Mucosa of descending colon (tissue), 3 donors: ENCODE measurements at places on chromosomes 2 and 18. TPM values are rescaled to one million over a fixed set of nuclear protein-coding genes. Genes with fewer than 3 reads are reported as not detected.

SGPP2 gene
- 75.2 TPM for total RNA-seq

DNA sequence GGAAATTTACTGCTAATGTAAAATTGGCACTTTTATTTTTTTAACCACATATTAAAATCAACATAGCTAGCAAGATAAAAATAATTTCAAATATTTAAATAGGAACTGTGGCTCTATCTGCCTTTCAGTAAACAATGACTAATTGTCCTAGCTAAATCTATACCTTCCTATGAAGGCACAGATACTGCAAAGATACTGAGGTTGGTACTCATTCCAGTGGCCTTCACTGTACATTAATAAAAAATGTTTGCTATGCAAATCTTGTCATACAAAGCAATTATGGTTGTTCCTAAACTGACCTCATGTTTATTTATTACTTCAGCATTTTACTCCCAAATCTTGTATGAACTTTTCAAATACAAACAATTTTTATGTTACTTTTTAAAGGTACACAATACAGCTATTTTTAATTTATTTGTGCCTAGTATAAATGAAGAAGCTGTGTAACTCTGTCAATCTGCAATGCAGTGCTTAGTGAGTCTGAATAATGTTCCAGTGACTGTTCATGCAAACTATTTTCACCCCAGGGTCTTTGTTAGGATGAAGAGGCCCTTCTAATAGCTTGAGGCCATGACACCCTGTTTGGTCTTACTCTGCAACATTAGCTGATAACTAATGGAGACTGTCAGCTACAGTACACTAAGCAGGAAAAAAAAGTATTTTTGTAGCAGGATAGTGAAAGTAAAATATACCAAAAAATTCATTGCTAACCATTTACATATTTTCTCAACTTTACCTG, 9.3 kb upstream of the ERBB4 start:
- DNase-seq, result no peak

B3GNT2 gene
- total RNA-seq, result 30.0 TPM

SP140 gene
- total RNA-seq, result 3.1 TPM

RGPD8 gene
- total RNA-seq, result 7.5 TPM

- no peak for DNase-seq
Measured at GRCh38 chr2:198692907-198693510, 764.7 kb downstream of the SATB2 start.

DNA sequence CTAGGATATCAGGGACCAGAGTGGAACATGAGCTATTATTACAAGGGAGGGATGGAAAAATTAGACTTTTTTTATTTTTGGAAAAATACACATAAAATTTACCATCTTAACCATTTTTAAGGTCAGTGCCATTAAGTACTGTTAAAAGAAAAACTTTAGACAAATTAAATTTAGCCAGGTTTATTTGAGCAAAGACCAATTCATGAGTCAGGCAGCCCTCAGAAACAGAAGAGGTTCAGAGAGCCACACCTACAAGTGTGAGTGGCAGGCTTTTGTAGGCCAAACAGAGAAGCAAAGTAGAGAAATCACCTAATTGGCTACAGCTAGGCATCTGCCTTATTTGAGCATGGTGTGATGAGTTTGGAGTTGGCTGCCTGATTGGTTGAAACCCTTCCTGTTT, 301.3 kb upstream of the RAB12 start:
- no peak for DNase-seq

PLGLB1 gene
- 5.4 TPM for total RNA-seq

DNA sequence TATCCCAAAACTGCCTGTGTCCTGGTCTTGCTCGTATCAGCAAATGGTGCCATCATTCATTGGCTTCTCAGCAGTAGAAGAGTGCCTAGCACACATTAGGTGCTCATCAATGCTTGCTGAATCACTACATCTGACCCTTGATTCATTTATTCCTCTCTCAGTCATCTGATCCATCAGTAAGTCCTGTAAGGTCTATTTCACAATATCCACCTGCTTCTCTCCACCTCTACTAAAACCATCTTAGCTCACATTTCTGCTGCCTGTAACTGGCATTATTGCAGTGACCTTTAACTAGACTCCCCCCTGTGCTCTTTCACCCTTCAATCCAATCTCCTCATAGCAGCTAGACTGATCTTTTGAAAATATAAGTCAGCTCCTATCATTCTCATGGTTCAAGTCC, 387.6 kb upstream of the SPRED2 start:
- DNase-seq, result no peak

CYP27C1 gene
- total RNA-seq, result 0.63 TPM

GRCh38 chr2:147543056-147543455, 301.8 kb upstream of the ACVR2A start:
- DNase-seq, result no peak

SERPINB10 gene
- total RNA-seq, result not detected

GPR45 gene
- not detected for total RNA-seq

- DNase-seq, result no peak
Measured at GRCh38 chr2:213227458-213227857, 56.8 kb upstream of the SPAG16 start.

DNA sequence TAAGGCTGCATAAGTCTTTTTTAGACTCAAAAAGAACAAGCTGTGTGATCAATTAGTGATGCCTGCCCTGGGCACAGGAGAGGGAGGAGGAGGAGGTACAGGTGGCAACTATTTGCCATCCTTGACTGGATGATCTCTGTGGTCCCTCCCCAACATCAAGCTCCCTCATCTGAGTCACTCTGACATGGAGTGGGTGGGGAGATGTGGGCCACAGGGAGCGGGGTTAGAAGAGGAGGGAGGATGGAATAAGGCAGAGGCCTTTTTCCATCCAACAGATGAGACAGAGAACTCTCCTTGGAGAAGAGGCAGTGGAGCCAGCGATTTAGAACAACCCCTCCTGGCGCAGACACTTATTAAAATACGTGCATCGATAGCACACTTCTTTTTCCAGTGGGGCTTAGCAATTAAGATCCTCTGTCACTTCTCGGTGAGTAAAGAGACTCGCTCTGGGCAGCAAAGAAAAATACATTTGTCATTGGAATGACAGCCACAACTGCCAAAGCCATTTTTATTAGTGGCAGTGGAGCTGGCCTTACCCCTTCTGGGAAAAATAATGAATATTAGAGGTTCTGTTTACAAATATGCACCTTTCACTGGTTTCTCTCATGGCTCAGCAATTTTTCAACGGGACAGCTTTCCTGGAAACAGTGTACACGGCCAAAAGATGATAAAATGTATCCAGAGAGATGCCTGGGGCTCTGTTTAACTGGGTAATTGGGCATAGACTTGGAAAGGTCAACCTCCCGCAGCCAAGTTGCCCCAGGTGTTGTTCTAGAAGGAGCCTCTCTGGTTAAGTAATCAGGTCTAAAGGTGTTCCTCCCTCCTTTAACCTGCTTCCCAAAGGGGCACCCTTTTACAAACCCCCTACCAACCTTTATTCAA, 238.4 kb upstream of the CXCR4 start:
- no peak for DNase-seq

DNA sequence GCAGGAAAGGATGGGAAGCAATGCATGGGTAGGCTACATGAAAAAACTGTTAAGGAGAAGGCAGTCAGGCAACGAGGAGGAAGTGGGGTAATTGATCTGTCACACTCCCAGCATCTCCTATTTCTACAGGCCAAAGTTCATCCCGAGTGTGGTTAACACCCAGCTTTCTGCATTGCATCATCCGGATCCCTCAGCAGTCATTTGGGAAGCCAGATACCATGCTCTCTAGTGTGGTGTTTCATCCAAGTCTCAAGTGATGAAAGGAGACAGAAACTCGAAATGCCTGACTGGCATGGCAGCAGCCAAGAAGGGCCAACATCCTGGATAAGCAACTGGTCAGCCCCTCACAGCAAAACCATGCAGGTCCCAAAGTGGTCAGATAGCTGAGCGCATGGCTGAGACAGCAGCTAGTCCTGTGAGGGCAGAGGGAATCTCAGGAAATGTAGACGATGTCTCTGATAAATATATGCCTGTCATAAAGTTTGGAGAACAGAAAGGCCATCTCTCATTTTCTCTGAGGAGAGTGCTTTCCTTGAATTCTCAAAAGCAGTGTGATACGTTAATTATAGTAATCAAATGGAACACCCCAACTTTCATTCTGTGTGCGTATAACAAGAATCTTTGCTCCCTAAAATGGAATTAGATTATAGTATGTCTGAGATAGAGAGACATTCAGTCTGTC, 24.8 kb upstream of the HNRNPA3 start:
- DNase-seq, result peak; percentile 63

DNA sequence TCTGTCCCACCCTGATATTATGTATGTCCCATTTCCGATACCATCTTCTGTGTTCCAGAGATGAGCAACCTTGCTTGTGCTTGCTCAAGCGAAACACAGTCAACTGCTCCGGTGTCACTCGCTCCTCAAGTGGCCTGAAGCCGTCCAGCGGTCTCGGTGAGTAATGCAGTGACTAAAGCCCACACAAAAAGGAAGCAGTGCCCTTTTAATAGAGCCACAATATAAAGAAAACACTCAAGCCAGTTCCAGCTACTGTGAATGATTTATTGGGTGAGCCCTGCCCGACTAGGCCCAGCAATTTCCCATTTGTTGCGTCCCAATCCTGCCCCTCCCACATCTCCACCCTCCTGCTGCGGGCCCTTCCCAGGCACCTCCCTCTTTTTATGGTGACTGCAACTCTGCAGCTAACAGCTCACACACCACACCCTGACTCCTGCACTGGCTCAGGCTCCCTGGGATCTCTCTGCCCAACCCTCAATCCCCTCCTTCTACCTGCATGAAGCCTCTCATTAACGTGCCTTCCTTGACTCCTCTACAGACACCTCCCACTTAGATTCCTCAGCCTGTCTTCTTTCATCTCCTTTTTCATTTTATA, 44.2 kb upstream of the DSC1 start:
- DNase-seq, result peak; percentile 89

DNA sequence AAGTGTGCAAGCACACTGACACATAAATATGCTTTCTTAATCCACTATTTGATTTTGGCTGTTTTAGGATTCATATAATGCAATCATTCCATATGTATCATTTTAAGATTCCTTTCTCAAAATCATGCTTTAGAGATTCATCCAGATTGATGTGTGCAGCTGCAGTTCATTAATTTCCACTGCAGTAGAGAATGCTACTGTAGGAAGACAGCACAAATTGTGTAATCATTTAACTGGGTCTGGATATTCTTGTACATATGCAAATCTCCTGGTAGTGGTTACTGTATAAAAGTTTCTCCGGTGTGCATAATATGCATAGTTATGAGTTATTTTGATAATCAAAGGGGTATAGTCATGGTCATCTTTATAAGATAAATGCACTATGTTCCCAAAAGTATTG, 502.5 kb upstream of the ACVR2A start:
- no peak for DNase-seq

CENPO gene
- 6.0 TPM for total RNA-seq

- no peak for DNase-seq
Measured at GRCh38 chr18:7037470-7037869, 80.1 kb downstream of the LAMA1 start.

HAAO gene
- 9.8 TPM for total RNA-seq

DNA sequence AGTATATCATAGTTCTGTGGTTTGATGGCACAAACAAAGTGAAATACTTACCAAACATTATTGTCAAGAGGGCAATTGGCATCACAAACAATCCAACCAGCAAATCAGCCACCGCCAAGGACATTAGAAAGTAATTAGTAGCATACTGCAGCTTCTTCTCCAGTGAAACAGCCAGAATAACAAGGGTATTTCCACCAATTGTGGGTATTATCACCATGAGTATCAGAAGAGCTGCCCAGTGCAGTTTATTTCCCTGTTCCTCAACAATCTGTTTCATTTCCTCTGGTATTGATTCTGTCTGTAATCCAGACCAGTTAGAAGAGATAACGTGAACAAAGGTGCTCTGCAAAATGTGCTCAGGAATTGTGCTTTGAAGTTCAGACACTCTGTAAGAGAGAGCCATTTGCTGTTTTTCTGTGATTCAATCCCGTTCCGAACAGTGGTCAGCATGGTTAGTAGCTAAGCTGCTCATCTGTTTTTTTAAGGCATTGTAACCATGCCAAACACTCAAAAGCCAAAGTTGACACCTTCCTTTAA, 1.4 kb downstream of the HTR2B start:
- DNase-seq, result no peak

GRCh38 chr2:168371273-168372019, 84.6 kb upstream of the CERS6 start:
- DNase-seq, result no peak

TBC1D8 gene
- 17.7 TPM for total RNA-seq

CCDC85A gene
- 0.41 TPM for total RNA-seq
